ENCODE measurements at places on chromosomes 13 and 19.

- DNase-seq = no peak
Observed at GRCh38 chr13:20923272-20923671, 20.7 kb upstream of the XPO4 start.

DNA sequence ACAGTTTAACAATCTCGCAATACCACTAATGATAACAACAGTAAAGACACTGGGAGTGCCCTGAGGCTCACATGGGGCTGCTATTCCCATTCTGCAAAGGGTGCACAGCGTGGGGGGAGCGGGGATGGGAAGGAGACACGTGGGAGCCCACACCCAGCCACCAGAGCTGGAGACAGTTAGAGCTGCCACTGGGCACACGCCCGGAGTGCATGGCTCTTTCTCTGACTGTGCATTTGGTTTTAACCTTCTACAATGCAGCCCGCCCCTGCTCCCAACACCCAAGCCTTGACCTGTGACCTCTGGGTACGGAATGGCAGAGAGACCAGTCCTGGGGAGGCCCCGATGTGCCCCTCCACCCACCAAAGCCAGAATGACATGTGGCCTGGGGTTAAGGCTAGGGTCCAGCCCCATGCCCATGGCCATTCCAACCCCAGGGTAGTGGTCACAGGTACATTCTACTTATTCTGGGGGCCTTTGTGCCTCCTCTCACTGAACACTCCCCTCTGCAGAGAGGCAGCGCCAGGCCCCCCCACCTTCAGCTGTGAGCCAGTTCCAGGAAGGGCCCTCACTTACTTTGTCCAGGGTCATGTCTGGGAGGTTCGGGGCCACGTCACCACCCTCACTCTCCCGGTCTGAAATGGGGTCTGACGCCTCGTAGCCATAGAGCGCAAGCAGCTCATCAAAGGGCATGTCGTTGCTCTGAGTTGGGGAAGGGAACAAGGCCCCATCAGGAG, 17.1 kb downstream of the MIER2 start:
- DNase-seq = no peak

DNA sequence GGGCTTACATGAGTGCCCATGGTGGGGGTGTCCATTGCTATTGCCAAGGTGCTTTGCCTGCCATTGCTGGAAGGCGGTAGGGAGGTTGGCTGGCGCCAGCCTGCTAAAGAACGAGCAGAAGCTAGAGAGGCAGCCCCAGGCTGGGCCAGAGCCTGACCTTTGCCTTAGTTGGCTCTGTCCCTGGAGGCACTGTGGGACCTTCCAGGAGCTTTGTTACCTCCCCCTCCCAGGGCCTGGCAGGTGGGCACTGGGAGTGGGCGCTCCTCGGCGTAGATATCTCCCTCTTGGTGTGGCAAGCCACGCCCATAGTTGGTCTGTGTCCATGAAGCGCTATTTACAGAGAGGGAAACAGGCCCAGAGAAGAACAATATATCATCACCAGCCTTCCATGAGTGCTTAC, 2.3 kb upstream of the SLC25A42 start:
- no peak for DNase-seq

DNA sequence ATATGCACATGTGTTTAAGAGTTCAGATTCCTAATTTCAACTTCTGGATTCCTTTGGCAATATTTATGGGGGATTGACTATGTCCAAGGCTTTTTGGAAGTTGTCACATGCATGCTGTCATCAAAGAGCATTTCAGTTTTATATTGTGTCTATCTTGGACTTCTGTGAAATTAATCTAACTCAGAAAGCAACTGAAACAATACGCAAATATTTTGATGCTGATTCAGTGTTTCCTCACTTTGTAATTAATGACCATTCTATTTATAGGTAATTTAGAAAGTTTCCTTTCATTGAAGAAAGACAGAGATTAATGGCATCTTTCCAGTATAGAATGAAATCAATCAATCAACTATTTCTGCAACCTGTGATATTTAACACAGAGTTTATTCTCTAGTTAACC, 550.1 kb downstream of the PCDH9 start:
- no peak for DNase-seq

DNA sequence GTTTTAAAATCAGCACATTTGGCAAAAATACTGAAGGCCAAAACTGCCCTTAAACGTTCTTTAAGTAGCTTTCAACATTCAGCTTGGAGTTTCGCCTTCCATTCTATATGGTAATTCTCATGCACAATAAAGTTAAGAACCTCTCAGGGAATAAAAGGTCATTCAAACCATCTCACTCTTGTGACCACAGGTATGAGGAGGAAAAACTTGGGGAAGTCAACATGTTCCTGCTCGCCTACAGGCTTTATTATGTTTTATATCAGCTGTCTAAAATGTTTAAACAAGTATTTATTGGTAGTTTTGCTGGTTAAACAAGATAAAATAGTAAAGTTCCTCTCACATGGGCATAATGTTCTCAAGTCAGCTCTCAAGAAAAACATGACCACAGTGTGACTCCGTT, 19.9 kb upstream of the TM9SF2 start:
- no peak for DNase-seq

GRCh38 chr19:1270213-1270853, 1.2 kb downstream of the CIRBP start:
- no peak for DNase-seq

- no peak for DNase-seq
Observed at GRCh38 chr19:42062381-42062780, 7.6 kb downstream of the GRIK5 start.

GRCh38 chr19:1354970-1355567, 28.6 kb upstream of the NDUFS7 start:
- no peak for DNase-seq

- no peak for DNase-seq
Observed at GRCh38 chr13:36275190-36276002, 22.2 kb downstream of the CCDC169 start.

- no peak for DNase-seq
Observed at GRCh38 chr13:22077205-22077683, 406.4 kb downstream of the FGF9 start.

DNA sequence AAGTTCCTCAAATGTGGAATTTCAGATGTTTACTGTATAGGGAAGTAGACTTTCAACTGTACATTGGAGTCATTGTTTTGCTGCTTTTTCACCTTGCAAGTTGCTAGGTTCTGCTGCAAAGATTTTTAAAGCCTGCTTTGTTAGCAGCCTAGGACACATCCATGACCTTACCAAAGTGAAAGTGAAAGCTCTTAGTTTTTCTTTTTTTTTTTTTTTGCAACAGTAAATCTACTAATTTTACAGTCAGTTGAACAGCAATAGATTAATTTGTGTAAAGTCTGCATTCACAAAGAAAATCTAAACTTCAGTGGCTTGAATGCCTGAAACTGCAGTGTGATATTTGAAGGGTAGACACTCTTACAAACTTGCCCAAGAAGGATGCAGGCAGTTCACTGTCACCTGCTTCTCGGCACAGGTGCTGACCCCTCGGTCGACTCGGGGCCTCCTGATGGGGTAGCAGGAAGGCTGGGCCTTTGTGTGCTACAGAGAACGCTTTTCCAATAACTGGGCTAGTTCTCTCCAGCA, 5.0 kb upstream of the MTIF3 start:
- DNase-seq = no peak

DNA sequence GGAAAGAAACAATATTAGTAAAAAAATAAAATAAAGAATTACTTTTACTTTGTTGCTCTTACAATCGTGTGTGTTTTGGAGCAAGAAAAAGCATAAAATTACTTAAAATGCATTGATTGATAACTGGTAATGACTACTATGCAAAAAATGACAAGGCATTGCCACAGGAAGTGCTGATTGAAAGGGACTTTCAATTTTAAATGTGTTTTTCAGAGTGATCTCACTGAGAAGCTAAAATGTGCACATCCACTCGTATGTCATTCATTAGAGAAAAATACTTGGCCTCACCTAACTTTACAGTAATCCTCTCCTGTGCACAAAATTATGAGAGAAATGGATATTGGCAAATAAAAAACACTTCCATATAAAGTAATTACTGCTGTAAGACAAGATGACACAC, 934.9 kb downstream of the SLITRK6 start:
- DNase-seq = no peak

GRCh38 chr19:41221514-41222205, 2.6 kb downstream of the AXL start:
- DNase-seq = no peak

DNA sequence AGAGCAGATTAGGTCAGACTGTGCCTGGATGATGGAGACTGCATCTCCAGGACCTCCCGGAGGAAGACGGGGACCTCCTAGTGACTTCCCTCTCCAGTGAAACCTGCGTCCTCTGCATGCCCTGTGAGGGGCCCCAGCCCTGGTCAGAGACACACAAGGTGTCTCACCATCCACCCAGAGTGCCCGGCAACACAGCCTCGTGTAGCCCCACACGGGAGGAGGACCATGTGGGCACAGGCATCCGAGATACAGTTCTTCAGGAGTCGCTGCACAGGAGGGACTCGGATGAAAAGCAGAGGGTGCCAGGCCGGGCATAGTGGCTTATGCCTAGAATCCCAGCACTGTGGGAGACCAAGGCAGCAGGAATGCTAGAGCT, 64.8 kb downstream of the PEPD start:
- DNase-seq = no peak

GRCh38 chr13:21871382-21871781, 200.5 kb downstream of the FGF9 start:
- peak; percentile 21 for DNase-seq
